ENCODE measurements at places on chromosomes 13 and 19.

DNA sequence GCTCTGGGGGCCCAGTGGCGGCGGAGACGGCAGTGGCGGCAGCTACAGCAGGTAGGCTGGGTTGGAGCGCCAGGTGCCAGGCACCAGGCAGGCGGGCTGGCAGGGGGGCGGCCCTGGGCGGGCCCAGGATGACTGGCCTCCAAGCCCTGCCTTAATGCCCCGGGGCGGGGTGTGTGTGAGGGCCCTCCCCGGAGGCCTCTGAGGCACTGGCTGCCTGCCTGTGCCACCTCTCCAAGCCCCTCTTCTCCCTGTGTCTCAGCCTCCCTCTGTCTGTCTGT is at the start of gene KLK11:
Gene KLK11 (minus strand): TSS at position 63 of the 278 bp plus-strand sequence. CDS start 985 bp downstream, outside the sequence.
- no peak for DNase-seq

GRCh38 chr19:18007044-18007916 is 690 bp upstream of the ARRDC2 start:
- peak; percentile 92 for DNase-seq

GRCh38 chr19:47603706-47604565 is 5.0 kb upstream of the BICRA start:
- DNase-seq: no peak

DNA sequence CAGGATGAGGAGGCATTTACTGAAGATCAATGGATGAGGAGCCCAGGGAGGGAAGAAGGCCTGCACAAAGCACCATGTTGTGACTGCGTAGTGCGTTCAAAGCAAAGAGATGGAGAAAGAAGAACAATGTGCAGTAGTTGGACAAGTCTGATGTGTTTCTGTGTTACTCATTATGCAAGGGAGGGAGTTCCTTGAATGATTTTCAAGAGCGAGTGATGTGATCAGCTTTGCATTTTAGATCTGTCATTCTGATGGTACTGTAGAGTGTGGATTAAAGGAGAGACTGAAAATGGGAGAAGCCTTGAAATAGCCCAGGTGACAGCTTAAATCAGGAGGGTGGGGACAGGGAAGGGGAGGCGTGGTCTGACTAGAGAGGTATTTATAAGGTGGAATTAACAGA is 9.5 kb downstream of the MYO16 start:
- DNase-seq: no peak

DNA sequence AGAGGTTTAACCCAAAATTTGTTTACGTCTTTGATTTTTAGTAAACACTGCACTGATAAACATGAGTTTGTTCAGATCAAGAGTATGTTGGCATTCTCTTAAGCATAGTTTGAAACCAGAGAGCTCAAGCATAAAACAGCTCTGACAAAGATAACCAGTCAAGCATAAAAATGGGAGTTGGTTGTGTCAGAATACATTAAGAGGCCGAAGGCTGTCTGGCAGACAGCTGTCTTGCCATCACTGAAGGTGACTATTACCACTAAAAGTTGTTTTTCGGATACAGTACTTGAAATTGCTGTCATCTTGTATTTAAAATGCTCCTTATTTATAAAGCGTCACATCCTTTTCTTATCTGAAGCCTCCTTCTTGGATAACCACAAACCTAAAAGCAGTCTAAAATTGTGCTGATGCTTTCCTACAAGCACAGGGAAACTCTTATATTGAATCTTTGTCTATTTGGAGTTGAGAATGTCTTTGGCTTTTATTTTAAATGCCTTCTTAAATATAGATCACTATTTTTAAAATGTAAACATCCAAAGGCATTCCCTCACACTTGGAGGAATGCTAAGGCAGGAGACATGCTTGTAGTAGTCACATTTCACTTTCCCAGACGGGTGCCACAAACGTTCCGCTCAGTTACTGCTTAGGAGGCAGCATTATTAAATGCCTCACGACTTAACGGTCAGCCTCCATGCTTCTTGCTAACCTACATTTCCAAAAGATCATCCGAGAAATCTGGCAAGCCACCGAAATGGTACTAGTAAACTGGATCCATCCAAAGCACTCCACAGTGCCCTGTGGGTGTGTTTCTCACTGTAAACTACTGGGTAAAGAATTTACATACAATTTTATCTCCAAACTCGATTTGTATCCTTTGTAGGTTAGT is 1.5 kb downstream of the SMAD9 start:
- no peak for DNase-seq

DNA sequence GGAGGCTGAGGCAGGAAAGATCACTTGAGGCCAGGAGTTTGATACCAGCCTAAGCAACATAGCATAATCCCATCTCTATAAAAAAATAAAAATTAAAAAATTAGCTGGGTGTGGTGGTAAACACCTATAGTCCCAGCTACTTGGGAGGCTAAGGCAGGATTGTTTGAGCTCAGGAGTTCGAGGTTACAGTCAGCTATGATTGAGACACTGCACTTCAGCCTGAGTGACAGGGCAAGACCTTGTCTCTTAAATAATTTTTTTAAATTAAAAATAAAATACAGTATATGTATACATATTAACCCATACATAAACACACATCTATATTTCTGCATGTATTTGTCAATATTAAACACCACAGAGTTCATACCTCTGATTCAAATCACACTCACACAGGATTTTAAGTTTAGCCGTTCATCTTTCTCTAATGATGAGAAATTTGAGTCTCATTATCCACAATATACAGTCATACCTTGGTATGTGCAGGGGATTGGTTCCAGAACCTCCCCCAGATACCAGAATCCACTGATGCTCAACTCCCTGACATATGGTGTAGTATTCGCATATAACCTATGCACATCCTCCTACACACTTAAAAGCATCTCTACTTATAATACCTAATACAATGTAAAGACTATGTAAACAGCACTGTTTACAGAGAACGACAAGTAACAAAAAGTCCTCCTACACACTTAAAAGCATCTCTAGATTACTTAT is 44.7 kb downstream of the PSPC1 start:
- DNase-seq: no peak

GRCh38 chr13:43758834-43759233 is 27.9 kb downstream of the ENOX1 start:
- no peak for DNase-seq

DNA sequence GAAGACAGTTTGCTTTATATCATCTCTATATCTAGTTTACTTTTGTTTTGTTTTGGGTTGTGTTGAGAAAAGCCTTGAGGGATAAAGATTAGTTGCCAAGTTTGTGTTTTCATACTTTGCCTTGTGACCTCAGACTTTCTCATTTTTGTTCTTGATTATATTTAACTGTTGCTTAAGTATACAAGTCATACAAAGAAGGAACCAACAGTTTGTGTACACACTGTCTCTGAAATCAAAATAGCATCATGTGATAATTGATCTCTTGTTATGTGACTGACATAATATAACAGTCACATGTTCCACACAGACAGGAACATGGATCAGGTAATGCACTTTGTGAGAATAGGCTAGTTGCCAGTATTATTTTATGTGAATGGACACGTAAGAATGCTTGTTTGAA is 70.8 kb downstream of the SHISA2 start:
- DNase-seq: no peak

- DNase-seq: no peak
Observed at GRCh38 chr13:74883834-74884233, 598.1 kb downstream of the TBC1D4 start.

GRCh38 chr13:73828811-73829210 is 305.4 kb downstream of the KLF12 start:
- DNase-seq: no peak

DNA sequence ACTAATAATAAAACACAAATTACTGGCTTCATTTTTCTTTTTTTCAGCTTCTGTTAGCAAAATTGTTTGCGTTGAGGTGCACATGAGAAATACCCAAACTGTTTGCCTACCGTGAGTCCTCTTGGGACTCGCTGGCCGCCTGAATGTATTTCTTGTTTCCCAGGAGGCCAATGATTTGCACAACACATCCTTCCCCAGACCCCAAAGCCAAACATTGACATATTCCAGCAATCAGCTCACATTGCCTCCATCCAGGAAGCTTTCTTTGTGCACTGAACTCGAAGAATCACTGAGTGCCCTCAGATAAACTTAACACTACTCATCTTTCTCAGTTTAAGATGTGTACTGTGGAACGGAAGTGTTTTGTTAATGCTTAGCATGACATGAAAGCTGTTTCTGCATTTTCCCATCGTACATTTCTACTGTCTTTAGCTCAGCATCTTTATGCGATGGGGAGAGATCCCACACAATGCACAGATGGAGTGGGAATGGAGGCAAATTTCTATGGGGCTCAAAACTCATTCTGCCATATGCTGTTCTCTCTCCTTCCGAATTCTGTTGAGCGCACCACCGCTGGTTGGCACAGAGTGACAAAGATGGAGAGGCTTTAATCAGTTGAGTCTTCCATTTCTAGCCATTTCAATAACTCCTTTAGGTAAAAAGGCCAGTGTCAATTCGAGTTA is 399.5 kb downstream of the RFC3 start:
- no peak for DNase-seq

DNA sequence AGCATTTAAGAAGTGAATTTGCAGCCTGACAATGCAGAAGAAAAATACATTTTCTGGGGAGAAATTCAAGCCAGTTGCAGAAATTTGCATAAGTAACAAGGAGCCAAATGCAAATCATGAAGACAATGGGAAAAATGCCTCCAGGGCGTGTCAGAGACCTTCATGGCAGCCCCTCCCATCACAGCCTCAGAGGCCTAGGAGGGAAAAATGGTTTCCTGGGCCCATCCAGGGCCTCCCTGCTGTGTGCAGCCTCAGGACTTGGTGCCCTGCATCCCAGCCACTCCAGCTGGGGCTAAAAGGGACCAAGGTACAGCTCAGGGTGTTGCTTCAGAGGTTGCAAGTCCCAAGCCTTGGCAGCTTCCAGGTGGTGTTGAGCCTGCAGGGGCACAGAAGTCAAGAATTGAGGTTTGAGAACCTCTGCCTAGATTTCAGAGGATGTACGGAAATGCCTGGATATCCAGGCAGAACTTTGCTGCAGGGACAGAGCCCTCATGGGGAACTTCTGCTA is 16.7 kb upstream of the ITM2B start:
- no peak for DNase-seq

GRCh38 chr13:97212004-97212403 is 10.1 kb upstream of the MBNL2 start:
- peak; percentile 28 for DNase-seq

DNA sequence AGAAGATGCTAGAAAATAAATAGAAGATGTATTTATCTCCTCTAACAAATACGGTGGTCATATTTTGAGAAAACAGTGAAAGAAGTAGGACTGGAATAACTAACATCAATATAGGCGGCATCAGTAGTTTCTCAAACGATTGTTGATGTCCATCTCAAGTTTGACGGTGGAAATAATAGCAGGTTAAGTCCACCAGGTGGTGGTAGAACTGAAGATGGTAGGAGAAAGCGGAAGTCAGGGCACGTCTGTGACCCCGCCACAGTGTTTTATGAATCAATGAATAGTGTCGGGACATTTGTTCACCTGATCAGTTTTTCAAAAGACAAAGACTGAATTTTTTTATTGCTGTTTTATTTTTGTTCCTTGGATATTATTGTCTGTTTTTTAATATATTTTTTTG is 706.4 kb upstream of the SLC10A2 start:
- DNase-seq: no peak

GRCh38 chr19:5627395-5627904 is 4.6 kb downstream of the SAFB start:
- peak; percentile 54 for DNase-seq

DNA sequence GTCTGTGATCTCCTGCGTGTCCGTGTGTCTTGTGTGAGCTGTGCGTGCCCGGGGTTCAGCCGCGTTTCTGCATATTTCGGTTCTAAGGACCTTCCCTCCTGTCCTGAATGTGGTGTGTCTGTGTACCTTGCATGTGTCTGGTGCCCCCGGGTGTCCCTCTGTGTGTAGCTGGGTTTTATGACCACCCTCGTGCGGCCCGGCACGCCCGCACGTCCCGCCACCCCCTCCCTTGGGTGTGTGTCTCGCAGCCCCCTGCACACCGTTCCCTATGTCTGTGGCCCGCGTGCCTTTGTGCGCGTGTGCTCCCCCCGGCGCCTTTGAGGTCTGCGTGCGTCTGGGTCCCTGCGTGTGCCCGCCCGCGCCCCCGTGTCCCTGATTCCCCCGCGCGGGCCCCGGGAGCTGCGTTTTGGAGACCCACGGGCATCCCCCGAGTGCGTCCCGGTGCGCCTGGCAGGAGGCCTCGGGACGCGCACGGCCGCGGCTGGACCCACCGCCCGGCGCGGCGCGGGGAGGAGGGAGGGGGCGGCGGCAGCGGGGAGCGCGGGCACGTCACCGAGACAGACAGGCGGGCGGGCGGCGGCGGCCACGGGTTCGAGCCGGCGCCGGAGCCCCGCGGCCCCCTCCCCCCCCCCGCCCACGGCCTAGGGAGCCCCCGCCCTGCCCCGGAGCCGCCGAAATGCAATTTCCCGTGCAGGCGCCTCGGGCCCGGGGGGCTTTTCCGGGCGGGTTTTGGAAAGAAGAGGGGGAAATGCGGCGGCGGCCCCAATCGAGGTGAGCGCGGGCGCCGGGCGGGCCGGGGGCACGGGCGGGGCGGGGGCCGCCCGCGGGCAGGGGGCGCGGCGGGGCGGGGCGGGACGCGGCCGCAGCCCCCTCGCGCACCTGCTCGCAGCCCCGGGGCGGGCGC is 12.0 kb upstream of the NANOS3 start:
- no peak for DNase-seq

DNA sequence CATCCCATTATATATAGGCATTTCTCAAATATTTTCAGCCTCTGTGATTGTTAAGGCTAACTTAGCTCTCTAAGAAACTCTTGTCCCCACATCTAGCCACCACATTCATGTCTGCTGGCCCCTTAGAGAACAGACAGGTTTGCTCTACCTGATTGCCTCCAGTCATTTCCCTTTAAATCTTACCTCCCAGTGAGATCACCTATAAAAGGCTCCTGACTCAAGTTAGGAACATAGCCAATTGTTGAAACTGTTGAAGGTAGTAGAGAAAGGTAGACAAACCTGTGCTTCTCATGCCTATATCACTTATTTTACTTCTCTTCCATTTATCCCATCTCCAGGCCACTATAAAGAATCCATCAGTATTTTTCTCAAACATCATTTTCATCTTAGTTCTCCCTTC is 771.4 kb downstream of the DIAPH3 start:
- no peak for DNase-seq

DNA sequence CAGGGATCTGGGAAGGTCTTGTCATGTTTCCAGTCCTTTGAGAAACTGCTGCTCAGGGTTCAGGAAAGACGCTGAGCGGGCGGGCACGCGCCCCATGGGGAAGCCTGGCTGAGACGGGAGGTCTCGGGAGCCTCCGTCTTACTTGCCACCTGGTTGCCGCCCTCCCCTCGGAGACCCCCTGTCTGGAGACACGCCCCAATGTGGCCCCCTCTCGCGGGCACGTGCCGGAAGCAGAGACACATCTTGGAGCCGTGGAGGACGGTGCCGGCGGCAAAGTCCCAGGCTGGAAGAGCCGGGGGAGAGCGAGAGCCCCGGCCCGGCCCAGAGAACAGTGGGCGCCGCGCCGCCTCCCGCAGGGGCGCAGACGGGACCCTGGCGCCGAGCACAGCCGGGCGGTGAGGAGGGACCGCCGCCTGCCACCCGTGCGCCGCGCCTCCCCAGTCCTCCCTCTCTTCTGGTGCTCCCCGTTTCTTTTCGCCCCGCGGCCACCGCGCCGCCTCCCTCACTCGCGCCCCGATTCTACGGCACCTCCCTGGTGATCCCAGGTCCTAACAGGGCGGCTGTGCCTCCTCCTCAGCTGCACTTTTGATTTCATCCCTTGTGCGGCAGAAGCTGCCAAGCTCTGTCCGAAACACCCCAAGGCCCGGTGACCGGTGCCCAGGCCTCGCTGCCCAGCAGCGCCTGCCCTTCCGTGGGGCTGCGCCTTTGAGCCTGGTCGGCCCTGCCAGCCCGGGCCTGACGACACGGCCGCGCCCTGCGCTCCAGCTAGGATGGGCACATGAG is 15.5 kb downstream of the GJB2 start:
- DNase-seq: no peak

Measured in testis (tissue), 5 donors.